ENCODE measurements at places on chromosomes 4 and X.

DNA sequence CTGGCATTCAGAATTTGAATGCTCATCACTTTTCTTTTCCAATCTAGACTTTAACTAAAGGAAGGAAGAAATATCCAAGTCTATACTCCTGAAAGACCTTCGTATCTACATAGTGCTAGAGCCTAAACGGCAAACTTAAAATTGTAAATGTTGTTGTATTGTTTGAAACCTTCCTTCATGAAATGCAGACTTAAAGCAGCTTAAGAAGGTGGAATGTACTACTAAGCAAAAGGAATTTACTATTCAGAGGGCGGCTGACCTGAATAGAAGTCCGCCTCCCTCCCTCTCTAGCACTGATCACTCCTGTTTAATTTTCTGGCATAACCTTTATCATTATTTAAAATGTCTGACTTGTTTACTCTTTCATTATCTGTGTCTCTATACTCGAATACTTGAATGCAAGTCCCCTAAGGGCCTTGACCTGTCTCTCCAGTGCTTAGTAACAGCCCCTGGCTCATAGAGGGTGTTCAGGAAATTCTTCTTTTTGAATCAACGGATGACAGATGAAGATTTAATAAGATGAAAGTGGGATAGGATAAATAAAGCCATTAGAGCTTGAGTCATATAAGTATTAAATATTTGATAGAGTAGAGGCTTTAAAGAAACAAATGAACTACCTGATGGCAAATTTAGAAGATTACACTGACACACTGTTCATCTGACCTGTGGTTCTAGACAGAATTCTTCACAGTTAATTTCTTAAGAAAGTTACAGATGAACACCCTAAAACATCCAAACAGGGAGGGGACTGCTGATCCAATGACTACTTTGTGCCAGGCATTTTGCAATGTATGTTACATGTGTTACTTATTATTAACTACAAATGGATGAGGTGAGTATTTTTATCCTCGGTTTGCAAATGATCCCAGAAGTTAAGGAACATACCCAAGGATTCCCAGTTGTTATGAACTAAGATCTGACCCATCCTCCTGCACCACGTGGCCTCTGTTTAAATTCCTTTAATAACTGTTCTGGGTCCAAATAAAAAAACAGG is 20.2 kb upstream of the RBPJ start:
- no peak for DNase-seq

DNA sequence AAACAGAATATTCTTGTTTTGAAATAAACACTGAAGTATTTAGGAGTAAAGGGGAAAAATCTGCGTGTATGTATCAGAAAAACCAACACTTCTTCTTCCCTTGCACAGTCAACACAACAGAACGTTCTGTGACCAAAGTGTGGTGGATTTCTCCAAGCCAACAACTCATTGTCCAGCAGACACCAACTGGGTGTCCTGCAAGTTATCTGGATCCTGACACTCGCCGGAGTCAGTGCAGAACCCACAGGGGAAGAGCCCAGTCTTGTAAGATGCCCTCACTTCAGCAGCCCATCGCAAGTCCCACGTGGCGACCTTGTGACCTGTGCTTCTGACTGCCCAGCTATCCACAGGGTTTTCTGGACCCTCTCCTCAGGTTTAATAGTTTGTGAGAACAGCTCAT is 630.7 kb upstream of the ZFP42 start:
- no peak for DNase-seq

GRCh38 chr4:27005905-27006590 is 145.4 kb downstream of the STIM2 start:
- no peak for DNase-seq

- no peak for DNase-seq
These were observed 816.6 kb downstream of the GLUD2 start for GRCh38 chrX:121863976-121864375.

GRCh38 chrX:153993079-153993478 is 20.5 kb downstream of the TMEM187 start:
- DNase-seq: no peak

GRCh38 chrX:45134775-45135174 is 65.9 kb downstream of the DIPK2B start:
- DNase-seq: no peak

- no peak for DNase-seq
These were observed 213.3 kb upstream of the INTU start for GRCh38 chr4:127419431-127419830.

GRCh38 chrX:12002876-12003275 is 135.4 kb upstream of the FRMPD4 start:
- DNase-seq: no peak

DNA sequence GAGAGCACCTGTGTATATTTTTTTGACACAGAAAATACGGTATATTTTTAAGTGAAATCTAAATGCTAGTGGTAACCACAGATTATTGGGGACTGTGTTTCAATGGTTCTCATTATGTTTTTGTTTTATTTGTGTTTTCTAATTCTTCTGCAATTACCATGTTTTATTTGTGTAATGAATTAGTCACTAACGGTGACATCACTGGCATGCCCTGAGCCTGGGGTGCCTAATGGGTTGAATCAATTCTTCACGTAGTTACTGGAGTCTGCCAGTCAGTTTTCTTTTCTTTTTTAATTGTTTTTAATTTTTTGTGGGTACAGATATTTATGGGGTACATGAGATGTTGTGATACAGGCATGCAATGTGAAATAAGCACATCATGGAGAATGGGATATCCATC is 168.8 kb downstream of the RELL1 start:
- DNase-seq: no peak

DNA sequence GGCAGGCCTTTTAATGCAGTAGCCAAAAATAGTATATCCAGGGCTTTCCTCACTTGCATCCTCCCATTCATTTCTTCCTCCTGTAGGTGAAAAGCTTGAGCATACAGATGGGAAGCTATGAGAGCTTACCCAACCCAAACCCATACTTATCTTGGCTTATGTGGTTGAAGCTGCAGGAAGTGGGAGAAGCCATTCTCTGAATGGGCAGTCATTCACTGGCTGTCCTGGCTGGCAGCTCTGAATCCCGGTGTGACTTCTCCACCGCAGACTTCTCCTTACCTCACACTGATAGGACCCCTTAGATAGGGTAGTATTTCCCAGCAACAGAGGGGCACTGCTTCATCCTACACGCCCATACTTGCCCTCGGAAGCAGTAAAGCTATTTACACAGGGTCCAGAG is 125.4 kb downstream of the AMMECR1 start:
- DNase-seq: peak; percentile 41

DNA sequence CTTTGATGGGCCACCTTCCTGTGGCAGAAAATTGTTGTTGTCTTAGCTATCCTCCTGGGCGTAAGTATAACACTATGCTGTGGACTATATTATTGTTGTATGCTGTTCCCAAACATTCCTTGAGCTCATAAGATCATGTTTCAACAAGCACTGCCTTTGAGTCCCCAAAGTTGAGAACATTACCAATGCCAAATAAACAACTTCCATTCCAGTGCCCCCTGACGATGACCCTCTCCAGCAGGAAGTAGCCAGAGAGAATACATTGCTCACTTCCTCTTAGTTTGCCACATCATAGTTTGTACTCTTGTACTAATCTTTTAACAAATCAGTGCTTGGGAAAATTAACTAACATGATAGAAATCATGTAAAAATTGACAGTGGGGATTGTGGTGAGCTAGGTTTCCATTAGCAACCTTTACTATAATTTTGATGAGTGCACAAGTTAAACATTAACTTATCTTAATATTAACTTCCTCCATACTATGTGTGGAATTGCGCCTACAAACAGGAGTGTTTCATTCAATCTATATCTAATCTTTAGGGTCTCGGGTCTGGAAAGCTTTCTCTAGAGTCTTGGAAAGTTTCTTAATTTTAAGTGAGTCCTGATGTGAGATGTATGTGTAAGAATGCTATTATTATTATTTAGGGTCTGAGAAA is 20.3 kb upstream of the DHX15 start:
- DNase-seq: no peak

DNA sequence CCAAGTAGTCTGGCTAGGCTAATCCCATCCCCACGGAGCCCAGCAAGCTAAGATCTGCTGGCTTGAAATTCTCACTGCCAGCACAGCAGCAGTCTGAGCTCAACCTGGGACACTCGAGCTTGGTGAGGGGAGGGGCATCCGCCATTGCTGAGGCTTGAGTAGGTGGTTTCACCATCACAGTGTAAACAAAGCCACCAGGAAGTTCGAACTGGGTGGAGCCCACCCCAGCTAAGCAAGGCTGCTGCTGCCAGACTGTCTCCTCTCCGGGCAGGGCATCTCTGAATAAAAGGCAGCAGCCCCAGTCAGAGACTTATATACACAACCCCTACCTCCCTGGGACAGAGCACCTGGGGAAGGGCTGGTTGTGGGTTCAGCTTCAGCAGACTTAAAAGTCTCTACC is 639.6 kb downstream of the IQCM start:
- peak; percentile 49 for DNase-seq

- DNase-seq: no peak
These were observed 50.3 kb downstream of the WDFY3 start for GRCh38 chr4:84916227-84916626.

DNA sequence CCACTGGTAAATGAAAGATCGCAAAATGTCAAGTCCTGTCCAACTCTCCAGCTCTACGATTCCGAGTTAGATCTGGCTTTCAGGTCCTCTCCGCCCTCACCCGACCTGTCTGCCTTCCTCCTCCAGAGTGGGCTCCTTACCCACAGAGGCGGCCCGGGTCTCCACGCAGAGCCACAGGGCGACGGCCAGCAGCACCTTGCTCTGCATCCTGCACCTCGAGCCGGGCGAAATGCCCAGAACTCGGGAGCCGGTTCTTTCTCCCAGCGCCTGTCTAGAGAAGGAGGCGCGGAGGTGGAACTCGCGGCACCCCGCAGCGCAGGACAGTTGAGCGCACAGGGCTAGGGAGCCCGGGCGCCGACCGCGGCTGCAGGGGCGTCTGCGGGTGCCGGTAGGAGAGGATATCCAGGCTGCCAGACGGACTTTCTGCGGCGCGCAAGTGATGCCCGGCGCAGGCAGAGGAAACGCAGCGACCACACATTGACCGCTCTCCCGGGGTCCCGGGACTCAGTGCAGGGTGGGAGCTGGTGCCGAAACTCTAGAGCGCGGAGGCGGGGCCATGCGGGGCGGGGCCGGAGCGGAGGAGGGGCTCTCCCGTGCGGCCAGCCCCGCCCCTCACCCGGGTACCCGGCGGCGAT is at the start of gene KDR:
TSS of gene KDR (minus strand) at position 509 of the 635 bp plus-strand sequence. CDS start at position 207, 302 bp downstream.
- DNase-seq: no peak

- DNase-seq: no peak
These were observed 46.4 kb upstream of the NALF2 start for GRCh38 chrX:69457756-69458155.

GRCh38 chrX:110966839-110967238 is 129.2 kb upstream of the PAK3 start:
- no peak for DNase-seq

DNA sequence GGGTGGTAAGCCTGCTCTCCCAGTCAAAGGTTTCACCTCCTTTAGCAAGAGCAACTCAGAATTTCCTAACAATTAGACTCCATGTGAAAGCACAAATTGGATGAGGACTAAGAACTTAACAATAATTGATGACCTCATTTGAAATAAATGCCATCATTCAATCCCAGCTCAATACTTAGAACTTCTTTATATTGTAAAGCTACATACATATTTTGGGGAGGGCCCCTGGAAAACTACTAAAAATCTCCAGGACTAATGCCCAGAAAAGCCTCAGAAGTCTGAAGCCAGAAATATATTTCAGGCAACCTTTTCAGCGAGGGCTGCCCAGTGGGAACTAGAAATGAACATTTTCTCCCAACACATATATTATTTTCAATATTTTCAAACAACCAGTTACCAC is 38.1 kb downstream of the AMOT start:
- no peak for DNase-seq
